MM.1S (cell line): ENCODE measurements at places on chromosomes 1 and 21.

- H3K4me3 ChIP-seq = no peak overlapping the region
- H3K4me1 ChIP-seq = no peaks in the 10 kb centered on the region
- H3K36me3 ChIP-seq = no peaks in the 10 kb centered on the region
Observed at GRCh38 chr1:77706321-77706720, 23.9 kb upstream of the ZZZ3 start.

- peaks cover 10% of the 10 kb centered on the region for H3K4me1 ChIP-seq
- H3K4me3 ChIP-seq = no peak overlapping the region
- no peak overlapping the region for H3K27ac ChIP-seq
- no peaks in the 10 kb centered on the region for H3K36me3 ChIP-seq
Observed at GRCh38 chr21:38277501-38278131, 20.8 kb downstream of the KCNJ15 start.

DNA sequence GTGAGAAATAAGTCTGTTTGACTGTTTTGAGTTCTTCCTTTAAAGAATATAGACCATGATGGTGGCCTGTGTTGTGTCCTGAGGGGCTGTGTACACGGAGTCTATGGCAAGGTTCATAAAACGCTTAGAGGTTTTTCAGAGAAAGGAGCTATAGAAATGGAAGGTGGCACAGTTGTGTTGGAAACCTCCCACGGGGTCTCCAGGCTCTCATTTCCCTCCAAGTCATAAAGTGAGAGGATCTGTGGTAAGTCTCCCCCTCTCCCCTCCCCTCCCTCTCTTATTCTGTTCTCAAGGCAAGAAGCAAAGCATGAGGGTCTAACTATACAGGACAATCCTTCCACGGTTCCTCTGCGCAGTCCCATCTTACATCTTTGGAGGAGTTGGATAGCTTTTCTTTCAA lies 139.2 kb downstream of the KIF26B start:
- no peak for DNase-seq
- no peak overlapping the region for H3K27ac ChIP-seq
- no peaks in the 10 kb centered on the region for H3K4me1 ChIP-seq
- no peak overlapping the region for H3K4me3 ChIP-seq
- H3K27me3 ChIP-seq = no peaks in the 10 kb centered on the region
- no peaks in the 10 kb centered on the region for H3K36me3 ChIP-seq

- H3K27ac ChIP-seq = no peak overlapping the region
- no peaks in the 10 kb centered on the region for H3K27me3 ChIP-seq
- no peaks in the 10 kb centered on the region for H3K4me1 ChIP-seq
- H3K36me3 ChIP-seq = no peaks in the 10 kb centered on the region
Observed at GRCh38 chr1:223214261-223214807, 71.3 kb upstream of the TLR5 start.

DNA sequence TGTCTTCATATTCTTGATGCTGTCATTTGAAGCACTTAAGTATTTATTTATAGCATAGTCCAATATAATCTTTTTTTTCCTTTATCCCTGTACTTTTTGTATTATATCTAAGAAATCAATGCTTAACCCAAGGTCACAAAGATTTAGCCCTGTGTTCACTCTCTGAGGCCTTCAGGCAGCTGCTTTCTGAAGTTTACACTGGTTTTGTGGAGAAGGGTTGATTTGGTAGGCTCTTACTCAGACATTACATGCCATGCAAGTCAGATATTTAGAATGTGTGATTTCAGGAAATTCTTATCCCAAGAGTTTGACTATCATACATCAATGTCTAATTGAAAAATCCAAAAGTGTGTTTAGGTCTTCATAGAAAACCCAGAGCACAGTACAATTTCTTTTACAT lies 56.3 kb downstream of the PALMD start:
- no peaks in the 10 kb centered on the region for H3K4me1 ChIP-seq
- H3K27ac ChIP-seq = no peak overlapping the region
- no peak overlapping the region for H3K4me3 ChIP-seq

GRCh38 chr1:178628637-178629251 lies 96.3 kb upstream of the RALGPS2 start:
- 0 out of 2 replicates have a peak, but pooled peaks cover 8% of the 10 kb centered on the region for H3K4me1 ChIP-seq
- no peak overlapping the region for H3K4me3 ChIP-seq
- no peak overlapping the region for H3K27ac ChIP-seq
- H3K36me3 ChIP-seq = no peaks in the 10 kb centered on the region
- DNase-seq = no peak

DNA sequence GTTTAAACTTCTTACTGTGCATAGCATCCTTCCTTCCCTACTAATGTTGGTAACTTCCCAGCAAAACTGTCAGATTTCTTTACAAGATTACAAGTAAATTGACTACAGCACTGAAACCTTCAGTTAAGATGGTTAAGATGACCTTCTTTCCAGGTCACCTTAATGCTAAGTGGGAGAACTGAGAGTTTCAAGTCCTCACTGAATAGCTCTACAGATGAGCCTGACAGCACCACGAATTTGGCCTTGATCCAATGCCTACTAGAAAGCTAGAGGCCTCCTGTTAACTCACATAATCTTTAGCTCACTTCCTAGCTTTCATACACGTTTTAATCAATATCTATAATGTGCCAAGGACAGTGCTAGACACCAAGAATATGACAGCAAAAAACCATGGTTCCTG lies 276.0 kb upstream of the PLD5 start:
- no peaks in the 10 kb centered on the region for H3K4me1 ChIP-seq
- no peak overlapping the region for H3K4me3 ChIP-seq
- H3K27ac ChIP-seq = no peak overlapping the region
- no peaks in the 10 kb centered on the region for H3K36me3 ChIP-seq

GRCh38 chr1:154719586-154720327 lies 111.8 kb upstream of the ADAR start:
- no peak overlapping the region for H3K4me3 ChIP-seq
- no peaks in the 10 kb centered on the region for H3K4me1 ChIP-seq
- DNase-seq = no peak
- H3K36me3 ChIP-seq = no peaks in the 10 kb centered on the region

GRCh38 chr1:36653850-36654249 lies 171.1 kb upstream of the CSF3R start:
- H3K4me3 ChIP-seq = no peak overlapping the region
- DNase-seq = no peak
- peaks cover 9% of the 10 kb centered on the region; the same call in 1 of the 2 replicates for H3K4me1 ChIP-seq
- peaks cover 18% of the 10 kb centered on the region for H3K27me3 ChIP-seq
- no peaks in the 10 kb centered on the region for H3K36me3 ChIP-seq
- H3K27ac ChIP-seq = no peak overlapping the region

- DNase-seq = peak; percentile 24
- no peaks in the 10 kb centered on the region for H3K27me3 ChIP-seq
- no peak within 1 kb of the TSS for H3K27ac ChIP-seq
- H3K4me3 ChIP-seq = peak within 1 kb of the TSS; percentile 53
- no peaks in the 10 kb centered on the region for H3K36me3 ChIP-seq
- H3K4me1 ChIP-seq = peaks cover 15% of the 10 kb centered on the region
Observed at GRCh38 chr1:27934818-27935549, at the start of gene SMPDL3B. Gene SMPDL3B, plus strand, starts transcription at chr1:27935000. Its CDS starts 184 bp downstream, at chr1:27935184.

DNA sequence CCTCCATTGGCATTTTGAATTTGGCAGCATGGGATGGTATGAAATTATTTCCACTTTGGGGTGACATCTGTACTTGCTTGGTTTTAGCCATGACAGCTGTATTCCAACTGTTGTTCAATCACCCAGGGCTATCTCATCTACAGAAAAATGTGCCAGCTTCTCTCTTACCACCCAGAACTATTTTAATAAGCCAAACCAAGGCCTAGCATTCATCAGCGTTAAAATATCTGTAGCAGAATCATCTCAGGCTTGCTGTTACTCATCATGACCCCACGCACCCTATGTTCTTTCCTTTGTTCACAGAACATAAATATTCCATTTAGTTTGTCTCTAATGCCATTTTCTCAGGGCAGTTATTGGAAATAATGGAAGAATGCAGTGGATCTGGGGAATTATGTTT lies 49.8 kb downstream of the GIPC2 start:
- H3K27me3 ChIP-seq = no peaks in the 10 kb centered on the region
- no peaks in the 10 kb centered on the region for H3K36me3 ChIP-seq
- H3K4me1 ChIP-seq = no peaks in the 10 kb centered on the region

- H3K36me3 ChIP-seq = no peaks in the 10 kb centered on the region
- DNase-seq = no peak
- H3K27ac ChIP-seq = no peak overlapping the region
Observed at GRCh38 chr21:26798856-26799751, 46.1 kb downstream of the ADAMTS1 start.
